Activated T-cell treated with anti-CD3 and anti-CD28 coated beads, Interleukin-2, amount 50 U/mL, for 4 hours (primary cell): ENCODE measurements at places on chromosomes 1 and 21. TPM values are rescaled to one million over a fixed set of nuclear protein-coding genes. Genes with fewer than 3 reads are reported as not detected.

Gene COL11A1
- not detected for total RNA-seq

Gene COL9A2
- 2.5 TPM for total RNA-seq

DNA sequence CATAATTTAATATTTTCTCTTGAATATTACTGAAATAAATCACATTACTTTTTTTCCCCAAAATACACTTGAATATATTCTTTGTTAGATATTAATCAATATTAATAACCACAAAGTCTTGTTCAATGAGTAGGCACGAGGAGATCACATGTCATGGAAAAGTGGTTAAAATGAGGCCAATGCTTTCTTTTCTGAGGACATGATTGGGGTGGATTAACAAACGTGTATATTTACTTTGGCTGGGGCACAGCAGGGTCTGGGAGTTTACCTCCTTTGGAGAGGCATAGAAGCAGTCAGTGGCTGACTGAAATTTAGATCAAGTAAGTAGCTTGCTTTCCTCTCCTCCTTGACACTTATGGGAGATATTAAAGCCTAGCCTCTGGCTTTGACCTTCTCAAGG lies 664.3 kb upstream of the B3GALT2 start:
- DNase-seq: no peak

GRCh38 chr1:75421371-75421770 lies 189.5 kb downstream of the SLC44A5 start:
- no peak for DNase-seq

DNA sequence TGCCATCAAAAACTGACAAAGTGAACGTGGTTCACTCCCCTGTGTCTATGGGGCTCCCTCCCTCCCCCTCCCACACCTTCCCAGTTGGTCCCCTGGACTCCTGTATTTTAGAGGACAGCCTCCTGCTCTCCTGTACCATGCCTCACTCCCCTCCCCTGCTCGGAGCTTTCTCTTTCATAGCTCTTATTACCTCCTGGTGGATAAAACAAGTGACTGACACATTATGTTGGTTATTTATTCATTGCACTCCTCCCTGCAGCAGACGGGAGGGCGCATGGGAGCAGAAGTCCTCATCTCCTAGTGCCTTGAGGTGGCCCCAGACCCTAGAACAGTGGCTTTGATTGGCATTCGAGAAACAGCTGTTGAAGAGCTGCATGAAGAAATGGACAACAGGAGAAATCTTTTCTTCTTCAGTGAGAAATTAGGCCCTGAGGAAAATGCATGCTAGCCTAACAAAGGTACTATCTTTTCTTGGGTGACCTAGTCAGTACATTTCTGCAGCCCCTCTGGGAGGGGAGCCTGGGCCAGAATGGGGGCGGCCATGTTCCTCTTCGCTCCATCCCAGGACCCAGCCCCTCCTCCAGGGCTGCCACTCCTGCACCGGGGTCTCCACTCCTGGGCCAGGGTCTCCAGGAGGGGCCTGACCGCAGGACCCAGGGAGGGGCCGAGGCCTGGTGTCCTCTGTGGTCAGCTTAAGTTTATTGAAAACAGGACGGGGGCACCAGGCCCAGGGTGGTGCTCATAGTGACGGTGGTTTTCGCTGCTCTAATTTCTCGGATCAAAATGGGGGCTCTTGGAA lies 1.2 kb upstream of the TFF1 start:
- no peak for DNase-seq

- no peak for DNase-seq
Measured at GRCh38 chr1:193060406-193060805, 994 bp downstream of the RO60 start.
